NCI-H226 (cell line): ENCODE measurements at places on chromosomes 2 and 18.

GRCh38 chr2:179686718-179687342 is 174.6 kb downstream of the ZNF385B start:
- DNase-seq, result peak; percentile 58

DNA sequence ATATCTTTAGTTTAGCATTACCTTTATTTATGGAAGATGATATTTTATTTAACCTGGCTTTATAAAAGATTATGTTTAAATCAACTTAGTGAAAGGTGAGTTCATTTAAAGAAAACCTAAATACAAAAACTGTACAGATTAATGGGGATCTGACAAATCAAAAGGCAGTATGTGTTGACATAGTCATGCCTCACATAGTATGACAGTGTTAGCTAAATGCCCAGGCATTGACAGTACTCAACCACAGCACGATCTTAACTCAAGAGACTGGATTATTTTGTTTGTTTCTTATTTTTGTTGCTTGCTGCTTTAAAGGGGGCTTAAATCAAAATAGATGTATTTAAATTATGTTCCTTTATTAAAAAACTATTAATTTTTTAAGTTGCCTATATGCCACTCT is 7.8 kb downstream of the DOK6 start:
- no peak for DNase-seq

DNA sequence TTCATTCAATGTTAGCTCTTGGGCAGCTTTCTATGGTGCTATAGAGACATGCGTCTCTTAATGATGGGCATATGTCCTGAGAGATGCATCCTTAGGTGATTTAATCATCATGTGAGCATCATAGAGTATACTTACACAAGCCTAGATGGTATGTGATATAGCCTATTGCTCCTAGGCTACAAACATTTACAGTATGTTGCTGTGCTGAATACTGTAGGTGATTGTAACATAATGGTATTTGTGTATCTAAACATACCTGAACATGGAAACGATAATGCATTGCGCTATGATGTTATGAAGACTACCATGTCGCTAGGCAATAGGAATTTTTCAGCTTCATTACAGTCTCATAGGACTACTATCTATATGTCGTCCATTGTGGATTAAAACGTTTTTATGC is 89.4 kb downstream of the ARHGAP15 start:
- DNase-seq, result no peak

GRCh38 chr18:37450434-37451132 is 115.0 kb downstream of the CELF4 start:
- no peak for DNase-seq

GRCh38 chr2:38030635-38031355 is 45.2 kb downstream of the CYP1B1 start:
- DNase-seq, result no peak

- DNase-seq, result no peak
Measured at GRCh38 chr2:148917431-148917830, 42.4 kb downstream of the KIF5C start.

GRCh38 chr2:226623587-226624368 is 175.8 kb downstream of the IRS1 start:
- DNase-seq, result no peak

DNA sequence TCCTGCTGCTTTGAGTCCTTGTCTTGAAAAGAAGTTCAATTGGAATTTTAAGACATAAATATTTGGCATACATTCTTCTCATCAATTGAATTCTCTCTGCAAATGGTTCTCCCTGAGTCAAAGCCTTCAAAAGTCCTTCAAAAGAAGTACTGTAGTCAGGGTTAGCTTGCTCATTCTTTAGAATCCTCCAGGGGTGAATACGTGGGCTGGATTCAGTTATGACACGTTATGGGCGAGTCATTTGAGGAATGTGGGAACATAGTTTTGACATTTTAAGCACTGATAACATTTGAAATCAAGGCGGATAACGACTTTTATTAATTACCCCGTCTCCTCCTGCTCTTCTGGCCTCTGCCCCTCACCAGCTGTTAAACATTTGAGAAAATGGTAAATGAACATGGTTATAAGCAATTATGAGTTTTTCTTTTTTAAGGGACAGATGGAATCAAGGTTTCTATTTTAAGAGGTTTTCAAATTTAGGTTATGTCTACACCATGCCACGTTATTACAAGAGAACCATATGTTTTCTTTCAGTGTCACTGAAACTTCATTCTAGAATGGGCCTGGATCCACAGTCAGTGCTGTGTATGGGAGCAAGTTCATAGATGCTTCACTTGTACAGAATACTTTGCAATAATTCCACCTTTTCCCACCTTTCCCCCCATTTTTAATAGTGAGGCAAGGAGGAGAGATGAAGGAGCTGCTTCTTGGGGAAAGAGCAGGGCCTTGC is 273.1 kb downstream of the TSN start:
- DNase-seq, result peak; percentile 90

DNA sequence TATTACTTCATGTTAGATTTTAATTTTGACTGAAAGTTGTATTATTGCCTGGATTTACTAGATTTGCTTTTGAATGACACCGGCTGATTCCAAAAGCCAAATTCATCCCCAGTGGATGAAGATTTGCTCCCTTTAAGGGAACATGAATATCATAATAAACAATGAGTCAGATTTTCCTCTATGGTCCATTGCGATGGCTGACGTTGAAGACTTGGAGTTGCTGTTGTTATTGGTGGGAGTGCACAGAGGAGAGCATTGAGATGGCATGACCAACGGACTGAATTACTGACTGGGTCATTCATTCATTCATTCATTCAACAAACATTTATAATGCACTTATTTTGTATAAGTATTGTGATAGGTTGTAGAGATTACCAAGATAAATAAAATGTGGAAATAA is 33.4 kb upstream of the LYPD1 start:
- DNase-seq, result no peak

GRCh38 chr2:85709401-85709811 is 15.2 kb downstream of the GNLY start:
- no peak for DNase-seq

DNA sequence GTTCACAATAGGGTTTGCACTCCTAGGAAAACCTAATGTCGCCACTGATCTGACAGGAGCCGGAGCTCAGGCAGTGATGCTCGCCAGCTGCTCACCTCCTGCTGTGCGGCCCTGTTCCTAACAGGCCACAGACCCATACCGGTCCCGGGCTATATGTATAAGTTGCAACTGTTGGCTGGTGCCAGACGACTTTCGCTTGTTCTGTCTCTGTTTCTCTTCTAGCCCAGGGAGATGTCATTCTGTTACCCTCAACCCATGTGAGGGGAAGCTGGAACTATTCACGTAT is 170.3 kb downstream of the BCL2 start:
- DNase-seq, result no peak

DNA sequence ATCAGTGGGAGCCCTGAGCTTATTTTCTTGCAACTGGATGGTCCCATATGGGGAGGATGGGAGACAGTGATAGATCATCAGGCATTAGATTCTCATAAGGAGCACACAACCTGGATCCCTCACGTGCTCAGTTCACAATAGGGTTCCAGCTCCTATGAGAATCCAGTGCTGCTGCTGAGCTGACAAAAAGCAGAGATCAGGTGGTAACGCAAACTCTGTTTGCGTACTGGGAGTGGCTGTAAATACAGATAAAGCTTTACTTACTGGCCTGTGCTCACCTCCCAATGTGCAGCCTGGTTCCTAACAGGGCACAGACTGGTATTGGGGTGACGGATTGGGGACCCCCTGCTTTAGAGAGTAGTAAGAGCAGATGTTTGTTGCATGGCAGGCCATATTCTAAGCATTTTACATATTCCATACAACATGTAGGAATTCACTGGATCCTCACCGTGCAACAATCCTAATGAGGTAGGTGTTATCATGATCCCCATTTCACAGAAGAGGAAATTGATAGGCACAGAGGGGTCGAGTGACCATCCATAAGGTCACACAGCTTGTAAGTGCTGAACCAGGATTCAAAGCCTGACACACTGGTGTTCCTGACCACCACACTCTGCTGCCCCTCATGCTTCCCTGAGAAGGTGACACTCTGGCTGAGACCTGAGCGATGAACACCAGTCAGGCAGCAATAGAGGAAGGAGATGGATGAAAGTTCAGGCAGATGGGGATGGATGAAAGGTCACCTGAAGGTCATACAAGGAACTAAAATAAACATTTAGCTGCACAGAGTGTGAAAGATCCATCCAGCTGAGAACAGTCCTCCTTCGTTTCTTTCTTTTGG is 15.7 kb upstream of the MAT2A start:
- DNase-seq, result no peak

GRCh38 chr2:216693414-216694080 is 1.8 kb downstream of the IGFBP5 start:
- DNase-seq, result no peak

- DNase-seq, result no peak
Measured at GRCh38 chr2:47295131-47295980, 107.6 kb upstream of the MSH2 start.

DNA sequence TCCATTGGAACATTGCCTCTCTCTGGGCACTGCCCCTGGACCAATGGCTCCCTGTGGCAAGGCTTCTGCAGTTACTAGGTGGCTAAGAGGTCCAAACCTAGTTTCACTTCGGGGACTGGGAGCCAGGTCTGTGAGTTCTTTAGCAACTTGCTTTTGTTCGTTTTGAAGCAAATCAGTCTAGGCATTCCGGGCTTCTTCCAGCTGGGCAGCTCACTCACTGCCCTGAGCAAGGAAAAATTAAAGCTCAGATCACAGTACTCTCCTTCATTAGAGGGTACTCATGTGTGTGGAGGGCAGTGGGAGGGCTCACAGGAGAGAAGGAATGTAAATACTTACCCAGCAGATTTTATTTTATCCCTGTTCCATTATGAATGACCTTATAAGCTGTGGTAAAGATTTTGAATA is 80.3 kb downstream of the SPP2 start:
- DNase-seq, result no peak

DNA sequence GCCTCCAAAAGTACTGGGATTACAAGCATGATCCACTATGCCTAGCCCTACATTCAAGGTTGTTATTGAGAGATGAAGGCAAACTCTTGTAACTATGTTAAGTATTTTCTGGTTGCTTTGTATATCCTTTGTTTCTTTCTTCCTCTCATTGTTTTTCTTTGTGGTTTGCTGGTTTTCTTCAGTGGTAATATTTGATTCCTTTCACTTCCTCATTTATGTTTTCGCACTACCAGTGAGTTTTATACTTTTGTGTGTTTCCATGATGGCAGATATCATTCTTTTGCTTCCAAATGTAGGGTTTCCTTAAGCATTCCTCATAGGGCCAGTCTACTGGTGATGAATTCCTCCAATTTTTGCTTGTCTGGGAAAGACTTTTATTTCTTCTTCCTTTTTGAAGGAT is 90.2 kb downstream of the NCK2 start:
- no peak for DNase-seq

- DNase-seq, result no peak
Measured at GRCh38 chr2:159542101-159542500, 74.2 kb downstream of the BAZ2B start.
